ENCODE measurements at places on chromosomes 16 and 17. TPM values are rescaled to one million over a fixed set of nuclear protein-coding genes. Genes with fewer than 3 reads are reported as not detected.

Gene CHTF18
- total RNA-seq, result 77.8 TPM

Gene PNPO
- total RNA-seq, result 44.1 TPM

Gene TMEM220
- total RNA-seq, result not detected

GRCh38 chr16:62665269-62665668 is 629.0 kb upstream of the CDH8 start:
- H3K27me3 ChIP-seq, result no peaks in the 10 kb centered on the region
- no peaks in the 10 kb centered on the region for H3K4me1 ChIP-seq
- H3K36me3 ChIP-seq, result no peaks in the 10 kb centered on the region
- no peak overlapping the region for H3K4me3 ChIP-seq

DNA sequence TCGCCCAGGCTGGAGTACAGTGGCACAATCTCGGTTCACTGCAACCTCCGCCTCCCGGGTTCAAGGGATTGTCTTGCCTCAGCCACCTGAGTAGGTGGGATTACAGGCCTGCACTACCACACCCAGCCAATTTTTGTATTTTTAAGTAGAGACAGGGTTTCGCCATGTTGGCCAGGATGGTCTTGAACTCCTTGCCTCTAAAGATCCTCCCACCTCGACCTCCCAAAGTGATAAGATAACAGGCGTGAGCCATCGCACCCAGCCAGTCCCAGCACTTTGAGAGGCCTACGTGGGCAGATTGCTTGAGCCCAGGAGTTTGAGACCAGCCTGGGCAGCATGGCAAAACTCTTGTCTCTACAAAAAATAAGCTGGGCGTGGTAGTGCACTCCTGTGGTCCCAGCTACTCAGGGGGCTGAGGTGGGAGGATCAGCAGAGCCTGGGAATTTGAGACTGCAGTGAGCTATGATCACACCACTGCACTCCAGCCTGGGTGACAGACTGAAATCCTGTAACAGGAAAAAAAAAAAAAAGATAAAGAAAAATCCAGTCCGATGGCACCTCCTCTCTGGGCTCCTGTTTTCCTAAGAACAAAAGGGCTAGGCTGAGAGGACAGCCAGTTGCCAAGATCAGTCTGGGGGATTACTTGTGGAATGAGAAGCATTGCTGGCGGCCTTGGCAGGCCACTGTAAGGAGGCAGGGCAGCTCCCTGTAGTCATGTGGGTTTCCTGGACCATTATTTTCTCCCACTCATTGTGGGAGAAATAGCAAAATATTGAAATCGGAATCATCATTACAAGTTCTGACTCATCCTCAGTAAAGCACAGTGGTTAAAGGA is 3.0 kb upstream of the PIPOX start:
- peaks cover 43% of the 10 kb centered on the region for H3K27me3 ChIP-seq
- no peak overlapping the region for H3K4me3 ChIP-seq
- no peak overlapping the region for H3K27ac ChIP-seq
- DNase-seq, result no peak

DNA sequence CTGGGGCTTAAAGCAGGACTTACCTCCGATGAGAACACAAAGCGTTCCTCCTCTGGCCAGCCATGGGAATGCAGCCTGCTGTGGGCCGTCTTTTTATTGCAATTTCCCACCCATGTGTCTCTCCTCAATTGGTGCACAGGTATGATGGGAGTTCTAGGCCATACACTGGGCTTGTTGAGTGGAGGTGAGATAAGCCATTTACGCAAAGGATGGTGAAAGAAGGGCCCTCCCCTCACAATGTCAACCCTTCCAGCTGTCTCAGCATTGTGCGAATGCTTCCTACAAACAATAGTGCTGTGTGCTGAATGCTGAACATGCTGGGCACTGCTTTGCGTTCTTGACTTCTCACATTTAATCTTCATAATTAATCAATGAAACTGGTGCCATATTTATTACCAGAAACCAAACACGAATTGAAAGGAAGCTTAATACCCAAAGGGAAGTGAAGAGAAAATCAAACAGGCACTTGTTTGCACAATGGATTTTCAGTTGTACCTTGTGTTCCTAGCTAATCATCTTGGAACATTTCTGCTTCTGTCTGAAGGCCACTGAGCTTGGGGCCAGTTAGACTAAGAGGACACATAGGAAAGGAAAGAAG is at the start of gene GP2:
GP2 (minus strand) TSS at position 70 of the 598 bp plus-strand sequence. CDS start 1,082 bp downstream, outside the sequence.
- H3K4me3 ChIP-seq, result no peak within 1 kb of the TSS
- no peak within 1 kb of the TSS for H3K27ac ChIP-seq
- no peak for DNase-seq
- H3K4me1 ChIP-seq, result no peaks in the 10 kb centered on the region

Gene TEX14
- 0.28 TPM for total RNA-seq

- no peaks in the 10 kb centered on the region for H3K4me1 ChIP-seq
- H3K27me3 ChIP-seq, result no peaks in the 10 kb centered on the region
These were observed 24.4 kb upstream of the SPATA32 start for GRCh38 chr17:45286286-45286685.

Gene CCL4
- total RNA-seq, result not detected

Gene HS3ST2
- 1.1 TPM for total RNA-seq

DNA sequence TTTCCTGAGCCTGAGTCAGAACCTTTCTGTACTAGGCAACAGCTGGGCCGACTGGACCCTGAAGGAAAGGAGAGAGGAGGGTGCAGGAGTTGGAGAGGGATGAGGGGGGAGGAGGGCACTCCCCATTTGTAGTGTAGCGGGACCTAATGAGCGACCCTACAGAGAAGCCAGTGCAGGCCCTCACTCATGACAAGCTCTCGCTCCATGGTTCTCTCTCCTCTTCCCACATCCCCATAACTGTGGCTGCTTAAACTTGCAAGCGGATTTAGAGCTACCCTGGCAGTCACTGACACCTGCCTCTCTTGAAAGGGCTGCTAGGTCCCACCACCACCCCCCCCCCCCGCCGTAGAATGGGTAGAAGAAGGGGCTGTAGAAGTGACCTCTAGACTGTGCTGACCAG is 14.5 kb downstream of the NKD1 start:
- H3K27me3 ChIP-seq, result no peaks in the 10 kb centered on the region
- no peaks in the 10 kb centered on the region for H3K36me3 ChIP-seq
- H3K4me3 ChIP-seq, result no peak overlapping the region
- H3K27ac ChIP-seq, result no peak overlapping the region
- no peak for DNase-seq
- no peaks in the 10 kb centered on the region for H3K4me1 ChIP-seq
